Hematopoietic multipotent progenitor cell (in vitro differentiated cells): ENCODE measurements at places on chromosomes 2 and 18. TPM values are rescaled to one million over a fixed set of nuclear protein-coding genes. Genes with fewer than 3 reads are reported as not detected.

Gene AGAP1
- 1.1 TPM for total RNA-seq

DNA sequence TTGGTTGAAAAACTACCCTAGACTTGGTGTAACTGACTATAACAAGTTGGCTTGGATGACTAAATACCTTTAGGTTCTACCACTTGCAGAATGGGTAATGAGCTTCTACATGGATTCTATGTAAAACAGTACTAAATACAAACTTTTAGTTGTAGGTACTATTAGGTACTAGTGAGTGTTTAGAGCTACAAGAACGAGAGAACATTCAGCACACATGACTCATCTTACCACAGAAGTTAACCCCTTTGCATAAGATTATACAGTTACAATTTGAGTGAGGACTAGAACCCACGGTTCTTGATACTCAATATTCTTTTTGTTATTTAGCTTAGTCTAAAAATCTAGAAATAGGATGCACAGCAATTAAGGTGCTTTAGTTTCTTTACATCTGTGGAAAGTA lies 101.7 kb upstream of the TFCP2L1 start:
- DNase-seq, result no peak

GRCh38 chr2:149205143-149205542 lies 125.2 kb upstream of the LYPD6 start:
- DNase-seq, result no peak

Gene MAL
- 0.54 TPM for total RNA-seq

Gene ANKRD36C
- 54.1 TPM for total RNA-seq

GRCh38 chr2:119245076-119245840 lies 21.6 kb downstream of the STEAP3 start:
- DNase-seq, result no peak

Gene HOXD12
- not detected for total RNA-seq

DNA sequence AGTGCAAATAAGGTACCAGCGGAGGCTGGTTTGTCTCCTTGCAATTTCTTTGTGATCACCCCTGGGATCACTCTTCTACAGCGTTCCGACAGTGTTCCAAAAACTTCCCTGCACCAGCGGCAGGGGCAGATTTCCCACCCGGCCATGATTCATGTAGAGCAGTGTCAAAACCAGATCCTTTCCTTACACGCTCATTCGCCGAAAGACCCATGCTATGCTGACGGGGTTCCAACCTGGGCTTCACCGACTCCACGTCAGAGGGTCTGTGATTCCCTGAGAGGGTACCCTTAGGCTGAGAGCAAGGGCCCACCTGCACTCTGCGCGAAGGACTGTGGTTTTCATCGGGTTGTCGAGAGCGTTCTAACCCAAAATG lies 423 bp upstream of the TTC27 start:
- DNase-seq, result no peak

Gene TMEM169
- total RNA-seq, result under 0.01 TPM

Gene GBX2
- not detected for total RNA-seq

- DNase-seq, result no peak
Measured at GRCh38 chr2:104944495-104944894, 90.6 kb downstream of the POU3F3 start.
